ENCODE measurements at places on chromosomes 12 and 14.
A peak's percentile ranks its signal among the peaks of the same experiment; 100 is the strongest.

DNA sequence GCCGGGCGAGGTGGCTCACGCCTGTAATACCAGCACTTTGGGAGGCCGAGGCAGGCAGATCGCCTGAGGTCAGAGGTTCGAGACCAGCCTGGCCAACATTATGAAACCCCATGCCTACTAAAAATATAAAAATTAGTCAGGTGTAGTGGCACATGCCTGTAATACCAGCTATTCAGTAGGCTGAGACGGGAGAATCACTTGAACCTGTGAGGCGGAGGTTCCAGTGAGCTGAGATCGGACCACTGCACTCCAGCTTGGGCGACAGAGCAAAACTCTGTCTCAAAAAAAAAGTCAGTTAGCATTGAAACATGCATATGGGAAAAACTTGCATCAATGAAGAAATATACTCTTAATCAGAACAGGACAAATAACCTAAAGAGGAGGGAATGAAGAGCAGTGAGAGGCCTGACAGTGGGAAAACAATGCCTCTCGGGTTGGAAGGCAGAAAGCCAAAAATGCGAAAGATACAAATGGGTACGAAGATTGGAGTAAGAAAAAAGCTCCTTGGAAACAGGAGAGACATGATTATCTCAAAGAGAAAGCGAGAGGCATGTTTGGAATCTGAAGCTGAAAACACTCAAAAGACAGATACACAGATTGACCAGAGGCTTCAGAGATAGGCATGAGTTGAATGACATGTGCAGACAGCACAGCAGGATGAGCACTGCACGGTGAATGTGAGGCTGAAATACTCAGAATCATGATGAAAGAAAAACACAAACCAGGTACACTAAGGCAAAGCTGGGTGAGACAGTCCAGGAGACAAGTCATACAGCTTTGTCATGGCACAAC lies 30.6 kb downstream of the RESF1 start:
- DNase-seq = no peak

- DNase-seq = no peak
These were observed 238.0 kb upstream of the ATP2B1 start for GRCh38 chr12:89946518-89947135.

DNA sequence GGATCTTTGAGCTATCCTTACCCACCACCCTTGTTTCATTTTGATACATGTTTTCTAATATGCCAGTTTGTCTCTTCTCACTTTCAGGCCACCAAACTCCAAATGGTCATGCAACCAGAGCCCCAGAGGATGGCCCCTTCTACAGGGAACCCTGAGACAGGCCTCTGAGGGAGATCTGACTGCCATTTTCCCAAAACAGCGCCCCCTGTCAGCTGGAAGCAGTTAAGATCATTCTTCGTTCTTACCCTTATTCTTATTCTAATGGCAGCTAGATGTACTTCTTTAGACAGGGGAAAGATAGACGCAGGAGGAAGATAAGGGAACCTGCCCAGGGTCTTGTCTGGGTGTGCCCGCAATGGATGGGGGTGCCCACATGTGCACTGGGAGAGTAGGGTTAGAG lies 38.4 kb downstream of the C12orf56 start:
- DNase-seq = no peak

DNA sequence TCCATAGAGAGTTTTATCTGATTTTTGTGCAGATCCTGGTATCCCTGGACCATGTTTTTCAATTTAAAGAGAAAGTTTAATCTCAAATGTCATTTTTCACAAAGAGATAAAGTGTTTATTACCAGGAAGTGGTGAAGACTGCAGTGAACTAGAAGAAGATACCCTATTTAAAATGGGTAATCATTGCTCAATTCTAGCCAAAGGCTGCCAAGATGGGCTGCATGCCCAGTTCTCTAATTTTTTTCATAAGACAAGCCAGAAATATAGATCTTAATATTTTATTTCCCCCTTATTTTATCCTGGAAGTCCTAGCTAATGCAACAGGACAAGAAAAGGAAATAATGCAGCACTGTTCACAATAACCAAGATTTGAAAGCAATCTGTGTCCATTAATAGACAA lies 343.5 kb downstream of the PCNX1 start:
- no peak for DNase-seq

DNA sequence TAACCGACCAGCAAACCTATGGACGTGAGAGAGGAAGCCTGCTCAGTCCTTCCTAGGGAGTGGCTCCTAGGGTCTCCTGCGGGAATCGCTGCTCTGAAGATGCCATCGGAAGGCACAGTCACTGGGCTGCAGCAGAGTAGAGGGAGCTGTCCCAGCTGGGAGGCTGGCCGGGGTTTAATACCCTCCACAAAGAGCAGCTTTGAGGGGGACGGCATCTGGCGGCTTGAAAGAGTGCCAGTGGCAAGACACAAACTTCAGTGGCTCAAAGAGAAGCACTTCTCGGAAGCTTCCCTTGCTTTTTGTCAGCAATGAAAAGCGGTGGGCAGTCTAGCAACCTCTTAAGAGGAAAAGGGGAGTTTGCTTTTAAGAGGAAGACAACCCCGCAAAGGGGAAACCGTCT lies 114.6 kb downstream of the TMEM132C start:
- no peak for DNase-seq

GRCh38 chr12:46480724-46481123 lies 108.2 kb upstream of the SLC38A2 start:
- DNase-seq = no peak

DNA sequence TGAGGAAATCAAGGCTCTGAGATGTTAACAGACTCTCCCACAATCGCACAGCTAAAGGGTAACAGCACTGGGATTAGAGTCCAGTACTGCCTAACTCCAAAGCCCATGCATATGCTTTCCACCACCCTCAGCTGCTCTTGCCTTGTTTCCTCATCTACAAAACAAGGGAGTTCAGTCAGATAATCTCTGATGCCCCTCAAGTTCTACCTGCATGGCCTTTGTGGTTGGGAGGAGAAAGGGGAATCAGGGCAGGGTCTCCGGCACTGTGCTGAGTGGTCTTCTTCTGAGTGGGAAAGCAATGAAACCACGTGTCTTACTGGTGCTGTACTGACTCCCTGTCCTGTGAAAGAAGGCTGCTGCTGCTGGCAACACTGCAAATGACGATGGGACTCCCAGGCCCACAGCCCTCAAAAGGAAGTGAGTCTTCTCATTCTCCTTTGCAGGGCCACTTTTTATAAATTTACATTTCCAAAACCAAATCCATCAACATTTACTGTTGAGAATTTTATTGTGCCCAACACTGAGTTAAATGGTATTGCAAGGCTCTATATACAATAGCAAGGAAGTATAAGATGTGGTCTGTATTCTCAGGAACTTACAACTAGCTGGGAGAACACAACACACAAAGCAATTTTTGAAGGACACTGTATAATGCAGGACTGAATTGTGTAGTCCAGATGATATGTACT lies 19.7 kb upstream of the DUSP16 start:
- no peak for DNase-seq

- DNase-seq = peak; percentile 96
These were observed at the start of gene MTHFD1 for GRCh38 chr14:64387782-64388532. TSS of gene MTHFD1 (plus strand) at chr14:64388353. CDS start at chr14:64388428, 75 bp downstream.

- DNase-seq = no peak
These were observed 9.7 kb downstream of the MMAB start for GRCh38 chr12:109563291-109564284.

DNA sequence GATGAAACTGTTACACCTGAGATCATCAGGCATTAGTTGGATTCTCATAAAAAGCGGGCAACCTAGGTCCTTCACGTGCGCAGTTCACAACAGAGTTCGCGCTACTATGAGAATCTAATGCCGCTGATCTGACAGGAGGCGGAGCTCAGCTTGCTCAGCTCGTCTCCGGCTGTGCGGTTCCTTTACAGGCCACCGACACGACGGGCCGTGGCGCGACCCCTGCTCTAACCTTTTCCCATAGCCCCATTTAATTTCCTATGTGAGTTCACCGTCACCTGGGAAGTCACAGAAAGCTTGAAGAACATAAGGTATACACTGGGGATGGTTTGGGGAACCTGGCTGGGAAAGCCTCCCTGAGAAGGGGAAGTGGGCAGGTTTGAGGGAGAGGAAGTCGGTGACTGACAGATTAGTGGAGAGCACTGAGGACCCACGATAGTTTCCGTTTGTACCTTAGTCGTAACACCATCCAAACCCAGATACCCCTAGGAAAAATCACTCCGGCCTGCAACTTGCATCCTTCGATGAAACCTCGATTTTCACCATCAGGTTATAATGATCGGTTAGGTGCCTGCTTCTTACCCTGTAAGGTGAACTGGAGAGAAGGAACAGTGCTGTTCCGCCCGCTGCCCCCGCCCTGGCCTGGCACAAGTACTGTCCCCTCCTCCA lies 2.8 kb upstream of the AAAS start:
- peak; percentile 44 for DNase-seq

DNA sequence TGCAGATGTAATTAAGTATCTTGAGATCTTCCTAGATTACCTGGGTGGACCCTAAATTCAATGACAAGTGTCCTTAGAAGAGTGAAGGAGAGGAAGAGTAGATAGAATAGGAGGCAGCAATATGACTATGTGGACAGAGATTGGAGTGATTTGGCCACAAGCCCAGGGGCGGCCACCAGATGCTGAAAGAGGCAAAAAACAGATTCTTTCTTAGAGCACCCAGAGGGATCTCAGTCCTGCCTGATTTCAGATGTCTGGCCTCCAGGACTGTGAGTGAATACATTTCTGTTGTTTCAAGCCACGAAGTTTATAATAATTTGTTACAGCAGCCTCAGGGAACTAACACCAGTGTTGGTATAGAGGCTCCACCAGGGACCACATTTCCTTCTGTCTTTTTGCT lies 67.3 kb downstream of the DACT1 start:
- no peak for DNase-seq

- no peak for DNase-seq
These were observed 617.2 kb downstream of the MED13L start for GRCh38 chr12:115660211-115660805.

DNA sequence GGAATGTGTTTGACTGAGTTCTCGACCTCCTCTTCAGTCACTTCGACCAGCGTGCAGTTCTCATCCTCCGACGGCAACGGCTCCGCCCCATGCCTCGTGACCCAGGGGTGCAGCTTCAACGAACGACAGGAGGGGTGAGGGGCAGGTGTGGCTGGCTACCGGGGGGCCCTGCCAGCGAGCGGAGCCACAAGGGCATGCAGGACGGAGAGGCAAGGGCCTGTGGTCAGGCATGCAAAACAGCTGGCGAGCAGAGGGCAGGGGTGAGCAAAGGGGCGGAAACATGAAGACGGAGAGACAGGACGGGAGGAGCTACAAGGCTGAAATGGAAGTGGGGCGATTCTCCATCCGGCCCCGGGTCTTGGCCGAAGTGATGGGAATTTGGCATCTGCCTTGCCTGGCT lies 38.7 kb downstream of the P2RX4 start:
- DNase-seq = no peak

DNA sequence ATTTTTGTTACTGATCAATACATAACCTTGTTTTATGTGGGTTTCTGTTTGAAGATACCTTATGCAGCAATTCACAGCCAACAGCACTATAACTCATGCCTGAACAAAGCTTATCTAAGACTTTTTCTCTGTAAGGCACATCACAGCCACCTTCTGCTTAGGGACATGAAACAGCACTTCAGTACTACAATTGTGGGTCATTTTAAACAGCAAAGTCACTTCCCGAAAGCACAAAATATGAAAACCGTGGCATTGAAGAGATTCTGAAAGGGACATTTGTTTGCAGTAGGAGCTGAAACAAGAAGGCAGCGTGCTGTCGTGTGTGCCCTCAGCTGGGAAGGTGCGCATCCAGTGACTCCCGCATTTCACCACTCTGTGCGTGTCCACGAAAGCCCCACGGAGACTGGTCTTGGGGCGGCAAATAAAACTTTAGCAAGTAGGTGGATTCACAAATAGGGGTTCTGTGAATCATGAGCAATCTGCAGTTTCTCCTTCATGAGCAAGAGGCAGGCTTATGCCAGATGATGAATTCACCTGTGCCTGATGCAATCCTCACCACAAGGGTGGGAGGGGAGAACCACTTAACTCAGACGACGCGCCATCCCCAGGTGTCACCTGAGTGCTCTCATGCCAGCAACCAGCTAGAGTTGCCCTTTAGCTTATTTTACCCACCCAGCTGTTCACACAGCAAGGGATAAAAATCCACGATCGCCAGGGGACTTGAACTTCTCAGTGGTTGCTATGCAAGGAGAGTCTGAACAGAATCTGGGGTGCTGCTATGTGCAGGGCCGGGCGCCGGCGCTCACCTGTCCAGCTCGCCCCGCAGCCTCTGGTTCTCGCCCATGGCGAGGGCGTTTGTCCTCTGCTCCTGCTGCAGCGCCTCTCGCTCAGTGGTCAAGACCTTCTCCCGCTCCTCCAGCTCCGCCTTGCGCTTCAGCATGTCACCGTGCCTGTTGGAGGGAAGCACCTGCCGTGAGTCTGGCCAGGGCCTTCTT lies 54.9 kb upstream of the GPR68 start:
- DNase-seq = no peak

GRCh38 chr12:91984556-91984955 lies 161.1 kb downstream of the BTG1 start:
- DNase-seq = no peak

- no peak for DNase-seq
These were observed 46.3 kb downstream of the PPHLN1 start for GRCh38 chr12:42372154-42372791.

- no peak for DNase-seq
These were observed 15.4 kb downstream of the GALNT16 start for GRCh38 chr14:69275331-69275730.

GRCh38 chr14:81673930-81674329 lies 140.3 kb upstream of the SEL1L start:
- no peak for DNase-seq

GRCh38 chr14:62626416-62626815 lies 418.8 kb downstream of the KCNH5 start:
- DNase-seq = no peak

GRCh38 chr14:98444077-98444476 lies 827.9 kb downstream of the BCL11B start:
- DNase-seq = no peak

DNA sequence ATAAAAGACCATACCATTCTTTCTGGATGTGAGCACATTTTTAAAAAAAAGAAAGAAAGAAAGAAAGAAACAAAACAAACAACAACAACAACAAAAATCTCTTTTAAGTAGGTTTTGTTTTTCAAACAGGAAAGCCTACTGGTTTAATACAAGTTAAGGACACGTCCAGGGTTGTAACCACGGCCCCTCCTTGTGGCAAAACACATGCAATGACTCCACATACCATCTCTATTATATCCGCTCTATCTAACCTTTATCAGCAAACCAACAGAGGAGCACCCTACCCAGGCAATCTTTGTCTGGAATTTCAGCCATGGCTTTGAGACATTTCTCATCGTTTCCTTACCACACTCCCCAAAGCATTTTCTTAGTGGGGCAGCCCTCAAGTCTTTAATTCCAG lies 360.5 kb upstream of the TMPO start:
- DNase-seq = no peak

DNA sequence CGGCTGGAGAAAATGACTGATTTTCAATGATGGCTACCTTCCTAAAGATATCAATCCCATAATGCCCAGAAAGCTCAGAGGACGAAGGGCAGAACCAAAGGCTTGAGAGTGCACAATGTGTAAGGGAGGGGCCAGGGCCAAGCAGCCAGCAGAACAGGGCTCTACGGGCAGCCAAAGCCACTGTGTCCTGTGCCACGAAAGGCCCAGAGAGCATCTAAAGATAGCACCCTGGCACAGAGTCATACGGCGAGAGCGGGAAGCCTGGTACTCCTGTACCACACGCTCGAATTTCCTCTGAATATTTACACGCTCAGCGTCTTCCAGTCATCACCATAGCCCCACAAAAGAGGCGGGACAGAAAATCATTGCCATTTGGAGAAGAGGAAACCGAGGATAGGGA lies 39.5 kb downstream of the PRMT8 start:
- DNase-seq = no peak

Measured in stimulated activated CD8-positive, alpha-beta memory T cell treated with anti-CD3 and anti-CD28 coated beads, Interleukin-7, amount 100 ng/mL, for 4 hours (primary cell).